ENCODE measurements at places on chromosomes 7 and 10. TPM values are rescaled to one million over a fixed set of nuclear protein-coding genes. Genes with fewer than 3 reads are reported as not detected.

Gene CYP3A7
- not detected for total RNA-seq

DNA sequence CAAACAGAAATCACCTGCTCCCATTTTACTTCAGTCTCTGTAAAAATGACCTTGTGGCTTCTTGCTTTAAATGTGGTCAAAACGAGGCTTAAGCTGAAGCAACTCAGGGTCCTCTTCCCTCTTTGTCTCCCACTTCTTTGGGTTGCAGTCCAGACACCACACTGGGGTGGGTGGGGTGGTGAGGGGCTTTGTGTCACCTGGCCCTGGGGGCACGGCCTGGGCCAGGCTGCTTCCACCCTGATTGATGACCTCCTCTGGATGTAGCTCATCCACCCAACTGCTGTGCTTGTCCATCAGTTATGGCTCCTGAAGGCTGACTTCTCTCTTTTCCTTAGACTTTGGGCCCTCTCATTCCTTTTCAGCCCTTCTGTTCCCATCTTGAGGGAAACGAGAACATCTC lies 26.8 kb upstream of the NPS start:
- no peak for DNase-seq

DNA sequence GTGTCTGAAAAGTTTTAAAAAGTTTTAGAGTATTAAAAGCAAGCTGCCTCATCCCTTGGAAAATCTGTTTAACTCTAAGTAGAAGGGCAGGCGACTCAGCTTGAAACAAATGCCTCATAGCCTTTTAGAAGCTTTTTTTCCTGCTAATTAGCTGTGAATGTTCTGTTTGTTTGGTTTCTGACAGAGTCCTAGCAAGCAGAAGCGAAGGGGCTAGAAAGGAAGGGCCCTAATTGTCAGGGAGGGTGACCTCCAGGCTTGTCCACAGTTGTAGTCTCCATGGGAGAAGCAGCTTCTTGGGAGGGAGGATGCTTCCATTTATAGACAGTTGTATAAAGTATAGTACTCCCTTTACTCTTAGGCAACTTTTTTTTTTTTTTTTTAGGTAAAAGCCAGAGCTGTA lies 90.9 kb downstream of the DNAJC1 start:
- DNase-seq, result no peak

DNA sequence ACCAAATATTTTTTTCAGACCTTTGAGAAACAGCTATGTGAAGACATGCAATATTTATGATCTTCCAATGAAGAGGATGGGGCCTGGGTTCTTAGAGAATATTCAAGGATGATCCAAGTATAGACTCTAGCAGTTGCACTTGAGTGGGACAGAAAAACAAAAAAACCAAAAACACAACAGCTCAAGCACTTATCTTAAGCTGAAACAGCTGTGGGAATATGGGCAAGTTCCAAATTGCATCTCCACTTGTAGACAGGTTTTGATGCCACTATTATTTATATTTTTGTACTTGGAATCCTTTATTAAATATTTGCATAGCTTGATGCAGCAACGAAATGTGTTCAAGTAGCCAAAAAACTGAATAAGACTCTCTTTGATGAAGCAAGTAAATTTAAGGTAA lies 2.2 kb upstream of the PDK4 start:
- no peak for DNase-seq

DNA sequence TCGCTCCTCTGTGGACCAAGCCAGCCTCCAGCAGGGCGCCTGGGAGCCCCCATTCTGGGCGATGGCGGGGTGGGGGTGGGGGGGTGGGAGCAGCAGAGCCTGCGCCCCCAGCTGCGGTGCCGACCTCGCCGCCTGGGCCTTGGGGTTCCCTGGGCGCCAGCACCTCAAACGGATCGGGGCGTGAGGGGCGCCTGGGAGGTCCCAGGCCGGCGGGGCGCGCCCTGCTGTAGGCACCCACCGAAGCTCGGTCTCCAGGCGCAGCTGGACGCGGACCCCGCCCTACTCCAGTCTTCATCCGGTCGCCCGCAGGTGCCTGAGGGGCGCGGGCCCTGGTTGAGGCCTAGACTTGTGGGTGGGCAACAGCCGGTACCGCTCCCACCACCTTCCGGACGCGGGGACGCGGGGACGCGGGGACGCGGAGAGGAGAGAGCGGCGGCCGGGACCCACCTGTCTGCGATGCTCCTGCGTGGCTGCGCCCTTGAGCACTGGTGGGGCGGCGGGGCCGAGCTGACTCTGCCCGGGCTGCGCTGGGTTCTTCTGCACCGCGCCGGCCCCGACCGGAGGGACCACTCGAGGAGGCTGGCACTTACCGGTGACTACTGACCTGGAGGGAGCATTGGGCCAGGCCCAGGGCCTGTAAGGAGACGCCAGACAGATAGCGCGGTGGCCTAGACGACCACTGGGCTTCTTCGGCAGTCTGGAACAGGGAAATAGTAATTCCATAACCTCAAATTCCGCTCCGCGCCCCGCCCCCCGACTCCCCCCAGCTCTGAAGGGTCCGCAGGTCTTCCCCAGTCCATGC lies 5.5 kb upstream of the KCP start:
- no peak for DNase-seq

DNA sequence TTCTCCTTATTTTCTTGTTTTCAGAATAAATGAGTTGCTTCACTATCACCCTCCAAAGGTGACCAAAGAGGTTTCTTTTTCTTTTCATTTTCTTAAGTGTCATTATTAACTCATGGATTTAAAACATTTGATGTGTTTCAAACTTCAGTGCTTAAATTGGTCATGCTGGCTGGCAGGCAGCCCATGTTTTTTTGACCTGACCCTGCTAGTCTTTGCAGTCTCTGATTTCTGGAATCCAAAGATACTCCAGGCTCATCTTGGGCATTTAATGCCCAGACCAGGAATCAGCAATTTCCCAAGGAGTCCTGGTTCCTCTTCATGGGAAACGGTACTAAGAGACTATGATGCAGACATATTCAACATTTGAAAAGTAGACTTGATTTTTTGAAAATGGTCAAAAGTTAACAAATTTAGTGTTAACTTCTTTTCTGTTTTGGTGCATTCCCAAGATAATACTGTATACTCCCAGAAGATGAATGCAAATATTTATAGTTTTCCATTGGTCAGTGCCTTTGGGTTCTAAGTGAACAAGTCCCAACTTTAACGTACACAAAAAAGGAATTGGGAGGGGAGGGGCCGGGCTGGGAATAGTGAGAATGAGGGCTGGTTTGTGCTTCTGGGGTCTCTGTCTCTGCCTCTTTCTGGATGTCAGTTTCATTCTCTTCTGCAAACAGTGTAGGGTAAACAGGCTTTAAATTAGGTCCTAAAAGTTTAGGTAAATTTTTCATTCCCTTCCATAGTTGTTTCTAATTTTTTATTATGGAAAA lies 19.8 kb downstream of the NUB1 start:
- DNase-seq, result no peak

Data from lung microvascular endothelial cell (primary cell).